ENCODE measurements at places on chromosomes 1 and 21.

DNA sequence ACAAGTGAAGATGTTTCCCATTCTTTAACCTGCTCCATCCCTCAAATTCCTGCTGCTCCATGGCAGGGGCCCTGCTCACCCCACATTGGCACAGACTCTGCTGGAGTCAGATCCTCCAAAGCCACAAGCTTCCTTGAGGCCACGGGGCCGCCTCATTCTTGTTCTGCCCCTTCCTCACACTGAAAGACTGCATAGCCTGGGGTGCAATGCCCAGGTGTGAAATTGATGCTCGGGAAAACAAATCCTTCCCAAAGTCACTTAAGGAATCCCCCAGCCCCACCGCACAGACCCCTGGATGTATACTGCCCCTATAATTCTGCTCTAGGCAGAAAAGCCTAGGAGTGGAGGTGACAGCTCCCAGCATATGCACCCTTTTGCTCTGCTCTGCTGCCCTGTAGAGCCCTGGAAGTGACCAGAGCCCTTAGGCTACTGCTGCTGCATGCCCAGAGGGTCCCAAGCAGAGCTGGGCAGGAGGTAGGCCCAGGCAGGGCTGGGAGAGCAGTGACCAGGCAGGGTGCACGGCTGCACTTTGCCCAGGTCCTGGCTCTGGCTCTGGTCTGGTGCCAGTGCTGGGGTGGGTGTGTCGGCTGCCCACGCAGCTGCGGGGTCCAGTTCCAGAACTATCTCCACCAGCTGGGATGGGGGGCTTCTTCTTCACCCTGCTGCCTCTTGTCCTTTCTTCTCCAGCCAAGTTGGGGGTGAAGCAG lies 1.6 kb downstream of the HES2 start:
- DNase-seq, result no peak

DNA sequence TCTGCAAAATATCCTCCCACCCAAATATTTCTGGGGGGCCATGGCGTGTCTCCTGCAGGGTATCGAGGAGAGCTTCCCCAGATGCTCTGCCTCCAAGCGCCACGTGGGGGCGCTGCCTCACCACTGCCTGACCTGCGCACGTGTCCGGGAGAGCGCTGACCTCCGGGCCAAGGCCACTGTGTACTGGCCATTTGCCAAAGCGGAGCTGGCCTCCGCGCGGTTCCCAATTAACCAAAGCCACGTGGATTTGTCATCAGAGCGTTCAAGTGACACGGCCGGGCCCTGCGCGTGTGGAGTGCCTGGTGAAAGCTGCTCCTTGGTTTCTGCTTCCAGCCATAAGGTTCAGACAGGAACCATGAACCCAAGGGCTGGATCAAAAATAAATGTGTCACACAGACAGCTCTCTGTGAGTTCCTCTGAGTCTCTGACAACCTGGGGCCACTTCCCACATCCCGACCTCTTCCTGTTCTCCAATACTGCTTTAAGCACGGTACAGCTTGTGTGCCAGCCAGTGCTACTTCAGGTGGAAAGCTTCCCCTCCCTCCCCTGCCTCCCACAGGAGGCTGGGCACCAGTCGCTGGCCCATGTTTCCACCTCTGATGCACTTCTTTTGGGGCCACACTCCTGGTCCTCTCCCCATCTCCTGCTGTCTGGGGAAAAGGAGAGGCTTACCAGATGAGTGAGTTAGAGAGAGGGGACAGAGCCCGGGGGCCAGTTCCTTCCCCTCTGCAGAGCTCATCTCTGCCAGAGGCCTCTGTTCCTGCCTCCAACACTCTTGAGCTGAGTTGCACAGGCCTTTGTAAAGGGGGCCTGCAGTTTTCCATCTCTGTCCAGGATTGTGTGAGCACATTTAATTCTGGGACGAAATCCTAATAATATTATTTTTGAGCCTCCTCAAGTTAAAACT lies 26.1 kb downstream of the ZP4 start:
- DNase-seq, result no peak

GRCh38 chr1:77126307-77126706 lies 92.9 kb downstream of the PIGK start:
- no peak for DNase-seq

DNA sequence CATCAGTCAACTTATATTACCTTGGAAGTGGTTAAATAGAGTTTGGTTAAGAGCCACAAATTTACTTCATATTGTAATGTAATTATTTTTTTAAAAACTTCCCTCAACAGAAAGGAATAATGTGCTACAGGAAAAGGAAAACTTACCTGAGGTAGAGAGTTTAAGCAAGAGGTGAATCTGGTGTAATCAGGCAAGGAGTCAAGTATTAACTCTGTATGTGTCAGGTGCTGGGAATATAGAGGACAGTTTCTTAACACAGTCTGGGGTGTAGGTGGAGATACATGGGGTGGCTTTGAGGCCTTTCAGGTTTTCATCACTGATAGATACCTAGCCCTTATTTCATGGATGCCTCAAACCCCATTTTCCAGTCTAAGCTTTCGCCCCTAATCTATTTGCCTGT lies 25.9 kb upstream of the MYOCOS start:
- no peak for DNase-seq

GRCh38 chr1:151616505-151616849 lies 4.6 kb downstream of the SNX27 start:
- DNase-seq, result no peak

DNA sequence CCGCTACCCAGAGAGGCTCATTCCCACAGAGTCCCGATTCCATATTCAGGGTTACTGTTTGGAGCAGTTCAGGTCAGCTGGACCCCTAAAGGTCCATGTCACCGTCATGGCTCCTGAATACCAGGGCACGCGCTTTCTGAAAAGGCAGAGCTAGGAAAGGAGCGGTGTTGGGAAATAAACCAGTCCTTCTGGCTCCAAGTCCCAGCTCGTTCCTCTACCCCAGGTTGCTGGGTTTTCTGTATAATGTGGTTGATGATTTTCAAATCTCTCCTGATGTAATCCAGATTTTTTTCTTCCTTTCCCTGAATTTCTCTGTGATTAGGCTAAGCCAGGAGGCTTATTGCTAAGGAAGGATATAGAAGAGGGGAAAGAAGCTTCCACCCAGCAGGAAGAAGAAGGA lies 14.0 kb upstream of the PKP1 start:
- no peak for DNase-seq

- DNase-seq, result no peak
Observed at GRCh38 chr1:203751051-203751450, 13.9 kb upstream of the LAX1 start.

DNA sequence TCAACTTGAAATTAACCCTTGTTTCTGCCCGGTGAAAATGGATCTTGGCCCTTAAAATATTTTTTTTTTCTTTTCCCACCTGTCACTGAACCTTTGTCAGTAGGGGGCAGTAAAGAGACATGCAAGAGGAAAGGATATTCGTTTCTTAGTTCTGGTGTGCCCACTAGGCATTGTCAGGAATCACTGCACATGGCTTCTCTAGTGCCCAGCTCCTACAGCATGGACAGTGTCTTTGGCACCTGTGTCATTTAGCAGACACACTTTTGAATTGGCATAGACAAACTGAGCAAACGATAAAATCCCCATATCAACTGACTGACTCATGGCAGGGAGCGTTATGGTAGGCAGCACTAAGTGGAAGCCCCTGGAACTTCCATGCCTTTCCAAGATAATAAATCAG lies 1048.1 kb downstream of the BRINP3 start:
- DNase-seq, result no peak

- DNase-seq, result no peak
Observed at GRCh38 chr1:57289781-57290180, 134.1 kb downstream of the DAB1 start.

DNA sequence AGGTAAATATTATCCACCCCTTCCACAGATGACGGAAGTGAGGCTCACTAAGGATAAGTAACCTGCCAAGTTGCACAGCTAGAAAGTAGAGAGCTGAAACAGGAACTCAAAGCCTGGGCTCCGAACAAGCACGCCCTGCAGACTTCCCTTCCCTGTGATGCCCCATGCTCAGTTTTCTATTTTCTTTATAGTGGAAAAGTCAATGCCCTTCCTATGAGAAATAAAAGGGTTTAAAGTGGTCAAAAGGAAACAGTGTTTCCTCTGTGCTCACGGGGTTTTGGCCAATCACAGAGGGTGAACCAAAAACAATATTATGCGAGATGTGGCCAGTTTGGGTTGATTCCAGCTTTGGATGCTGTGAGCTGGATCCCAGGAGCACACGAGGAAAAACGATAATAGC lies 44.5 kb downstream of the DDR2 start:
- DNase-seq, result no peak

GRCh38 chr1:230427981-230428380 lies 1.8 kb upstream of the PGBD5 start:
- DNase-seq, result no peak

DNA sequence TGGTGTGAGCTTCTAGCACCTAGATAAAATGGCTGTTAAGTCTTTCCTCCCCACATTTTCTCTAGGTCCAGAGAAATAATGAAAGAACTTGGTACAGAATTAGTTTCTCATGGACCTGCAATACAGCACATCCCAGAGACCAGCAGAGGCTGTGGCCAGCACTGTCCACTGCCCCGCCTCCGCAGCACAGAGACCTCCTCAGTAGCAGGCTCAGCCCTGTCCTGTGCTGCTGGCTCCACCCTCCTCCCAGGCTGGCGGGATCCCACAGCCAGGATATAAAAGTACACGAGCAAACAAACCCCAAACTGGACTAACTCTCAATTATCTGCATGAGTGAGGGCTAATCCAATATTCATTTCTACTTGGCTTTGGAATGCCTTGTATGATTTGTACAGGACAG lies 401.5 kb downstream of the RPS6KC1 start:
- DNase-seq, result no peak

GRCh38 chr1:43935711-43936427 lies 2.3 kb downstream of the ARTN start:
- no peak for DNase-seq

- no peak for DNase-seq
Observed at GRCh38 chr1:110501488-110502132, 17.4 kb downstream of the KCNA10 start.

GRCh38 chr21:44364151-44365053 lies 11.0 kb downstream of the TRPM2 start:
- DNase-seq, result no peak

- DNase-seq, result no peak
Observed at GRCh38 chr1:29448456-29449235, 212.3 kb downstream of the PTPRU start.

GRCh38 chr21:15494481-15494880 lies 235.3 kb upstream of the USP25 start:
- no peak for DNase-seq

DNA sequence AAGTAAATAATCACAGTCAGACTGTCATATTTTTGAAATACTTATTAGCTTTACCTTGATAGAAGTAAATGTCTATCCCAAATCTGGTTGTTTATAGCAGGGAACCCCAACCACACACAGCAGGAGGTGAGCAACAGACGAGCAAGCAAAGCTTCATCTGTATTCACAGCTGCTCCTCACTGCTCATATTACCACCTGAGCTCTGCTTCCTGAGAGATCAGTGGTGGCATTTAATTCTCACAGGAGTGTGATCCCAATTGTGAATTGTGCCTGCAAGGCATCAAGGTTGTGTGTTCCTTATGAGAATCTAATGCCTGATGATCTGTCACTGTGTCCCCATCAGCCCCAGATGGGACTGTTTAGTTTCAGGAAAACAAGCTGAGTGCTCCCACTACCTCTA lies 104.3 kb downstream of the GPATCH2 start:
- no peak for DNase-seq

GRCh38 chr1:58689167-58689566 lies 10.7 kb downstream of the MYSM1 start:
- no peak for DNase-seq

- peak; percentile 64 for DNase-seq
Observed at GRCh38 chr1:151945725-151946722, 36.7 kb upstream of the THEM4 start.

DNA sequence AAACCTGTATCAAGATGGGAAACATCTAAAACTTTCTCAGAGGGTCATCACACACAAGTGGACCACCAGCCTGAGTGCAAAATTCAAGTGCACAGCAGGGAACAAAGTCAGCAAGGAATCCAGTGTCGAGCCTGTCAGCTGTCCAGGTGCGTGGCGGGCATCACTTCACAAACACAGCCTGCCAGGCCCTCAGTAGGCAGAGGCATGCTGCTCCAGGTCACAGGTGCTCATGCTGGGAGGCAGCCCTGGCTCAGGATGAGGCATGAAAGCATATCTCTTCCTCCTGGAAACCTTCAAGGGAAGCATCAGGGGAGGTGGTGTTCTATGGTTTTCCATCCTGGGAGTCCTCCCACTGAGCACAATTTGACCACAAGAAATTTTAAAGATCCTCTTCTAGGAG lies 6.3 kb downstream of the CD2 start:
- DNase-seq, result no peak

GRCh38 chr1:91706140-91706957 lies 179.6 kb downstream of the TGFBR3 start:
- DNase-seq, result no peak

DNA sequence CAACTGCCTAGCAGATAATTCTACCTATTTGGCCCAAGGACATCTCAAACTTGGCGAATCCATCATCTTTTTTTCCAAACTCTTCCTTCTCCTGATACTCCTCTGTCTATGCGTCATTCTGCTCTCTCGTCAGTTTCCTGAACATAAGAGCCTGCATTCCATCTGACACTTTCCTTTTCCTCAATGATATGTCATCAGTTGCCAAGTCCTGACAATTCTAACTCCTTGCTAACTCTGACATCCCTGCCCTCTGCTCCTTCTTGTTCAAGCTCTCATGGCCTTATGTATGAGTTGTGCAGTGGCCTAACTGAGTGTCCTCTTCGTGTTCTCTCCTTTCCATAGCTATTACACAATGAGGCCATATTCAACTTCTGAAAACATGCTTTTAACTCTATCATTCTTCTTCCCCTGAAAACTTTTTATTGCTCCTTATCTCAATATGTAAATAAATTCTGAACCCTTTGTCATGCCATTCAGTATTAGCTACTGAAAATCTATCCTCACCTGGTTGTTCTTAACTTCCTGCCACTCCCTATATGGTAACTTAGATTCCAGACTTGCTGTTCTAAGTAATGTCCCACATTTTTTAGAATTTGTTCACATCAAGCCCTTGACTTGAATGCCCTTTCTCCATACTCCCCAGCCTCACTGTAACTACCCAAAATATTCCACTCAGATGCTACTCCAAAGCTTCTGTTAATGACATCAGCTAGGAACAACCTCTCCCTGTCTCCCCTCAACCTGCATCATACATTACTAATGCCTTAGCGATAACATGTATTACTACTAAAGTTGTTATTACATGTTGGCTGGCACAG lies 11.5 kb downstream of the PALMD start:
- DNase-seq, result no peak

GRCh38 chr1:87404296-87404695 lies 75.6 kb downstream of the LMO4 start:
- DNase-seq, result no peak

- no peak for DNase-seq
Observed at GRCh38 chr21:31778546-31778945, 46.6 kb upstream of the SCAF4 start.

GRCh38 chr1:201916649-201917249 lies 28.1 kb downstream of the SHISA4 start:
- DNase-seq, result no peak

All from stimulated activated CD8-positive, alpha-beta memory T cell treated with anti-CD3 and anti-CD28 coated beads, Interleukin-7, amount 100 ng/mL, for 1 hour (primary cell).